Activated T-helper 17 cell treated with anti-CD3 and anti-CD28 coated beads, Interleukin-2, amount 50 U/mL, for 72 hours (primary cell): ENCODE measurements at places on chromosomes 1 and 21.

DNA sequence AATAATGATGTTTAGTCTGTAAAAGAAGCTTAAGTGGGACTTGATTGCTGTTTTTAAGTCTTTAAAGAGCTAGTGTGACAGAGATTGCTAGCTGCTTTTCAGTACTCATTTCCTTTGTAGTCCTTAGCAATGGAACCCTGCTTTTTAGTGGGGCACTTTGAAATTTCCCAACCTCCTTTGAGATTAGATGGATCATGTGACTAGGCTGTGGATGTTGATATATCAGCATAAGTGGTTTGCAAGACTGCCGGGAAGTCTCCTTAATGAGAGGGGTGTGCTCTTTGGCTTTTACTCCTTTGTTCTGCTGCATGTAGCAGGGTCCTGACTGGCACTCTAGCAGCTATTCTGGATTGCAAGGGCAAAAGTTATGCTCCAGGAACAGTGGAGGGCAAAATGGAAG is 11.2 kb upstream of the RCOR3 start:
- ATAC-seq, result no peak

- ATAC-seq, result no peak
Observed at GRCh38 chr21:37538971-37539590, 172.5 kb downstream of the DYRK1A start.

DNA sequence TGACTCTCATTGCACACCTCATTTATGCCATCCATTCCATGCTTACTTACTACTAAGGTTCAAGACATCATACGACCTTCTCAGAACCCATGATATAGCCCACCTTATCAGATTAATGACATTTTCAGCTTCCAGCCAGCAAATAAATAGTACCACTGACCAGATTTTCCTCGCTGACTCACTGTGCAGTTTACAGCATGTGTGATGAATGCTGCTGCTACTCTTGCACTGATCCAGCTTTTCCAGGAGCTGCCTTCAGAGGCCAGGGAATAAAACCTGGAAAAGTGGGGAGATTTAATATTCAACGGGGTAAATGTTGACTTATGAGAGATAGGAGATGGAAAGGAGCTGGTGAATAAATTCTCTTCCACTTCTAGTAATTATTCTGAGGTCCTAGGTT is 247.1 kb downstream of the COL11A1 start:
- ATAC-seq, result no peak

GRCh38 chr1:169493251-169493650 is 7.5 kb upstream of the SLC19A2 start:
- ATAC-seq, result no peak

GRCh38 chr1:225919906-225920305 is 4.1 kb downstream of the PYCR2 start:
- ATAC-seq, result peak; percentile 4

- ATAC-seq, result no peak
Observed at GRCh38 chr1:163076981-163077761, 8.0 kb downstream of the RGS4 start.

- ATAC-seq, result no peak
Observed at GRCh38 chr1:209790286-209791193, 6.2 kb upstream of the C1orf74 start.

DNA sequence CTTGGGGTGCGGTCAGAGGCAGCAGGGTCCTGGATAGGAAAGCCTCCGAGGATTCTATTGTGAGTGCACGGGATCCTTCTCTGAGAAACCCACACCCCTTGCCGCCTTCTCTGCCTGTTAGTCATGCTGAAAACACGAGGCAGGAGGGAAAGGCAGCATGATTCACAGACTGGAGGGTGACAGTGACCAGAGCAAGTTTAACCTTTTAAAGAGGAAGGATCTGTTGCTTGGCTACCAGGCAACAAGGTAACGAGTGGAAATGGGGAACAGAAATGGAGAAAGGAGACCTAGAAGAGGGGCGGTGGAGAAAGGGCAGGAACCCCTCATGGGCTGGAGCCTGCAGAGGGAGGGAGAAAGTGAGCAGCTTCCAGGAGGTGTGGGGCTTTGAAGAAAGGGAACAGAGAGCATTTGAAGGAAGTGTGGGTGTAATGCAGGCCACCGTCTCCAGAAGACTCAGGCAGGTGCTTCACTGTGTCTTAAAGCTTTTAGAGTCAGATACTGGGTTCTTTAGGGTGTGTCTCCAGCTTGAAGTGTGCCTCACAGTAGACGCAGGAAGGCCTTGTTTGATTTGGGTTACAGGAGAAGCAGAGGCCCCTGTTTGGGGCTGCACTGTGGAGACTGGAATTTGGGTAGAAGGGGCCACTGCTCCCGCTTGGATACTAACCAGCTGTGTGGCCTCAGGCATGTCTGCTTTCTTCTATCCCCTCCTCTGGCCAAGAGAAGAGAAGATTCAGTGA is 19.1 kb downstream of the OPTC start:
- peak; percentile 91 for ATAC-seq

GRCh38 chr1:43372172-43372571 is 4.4 kb upstream of the ELOVL1 start:
- no peak for ATAC-seq

DNA sequence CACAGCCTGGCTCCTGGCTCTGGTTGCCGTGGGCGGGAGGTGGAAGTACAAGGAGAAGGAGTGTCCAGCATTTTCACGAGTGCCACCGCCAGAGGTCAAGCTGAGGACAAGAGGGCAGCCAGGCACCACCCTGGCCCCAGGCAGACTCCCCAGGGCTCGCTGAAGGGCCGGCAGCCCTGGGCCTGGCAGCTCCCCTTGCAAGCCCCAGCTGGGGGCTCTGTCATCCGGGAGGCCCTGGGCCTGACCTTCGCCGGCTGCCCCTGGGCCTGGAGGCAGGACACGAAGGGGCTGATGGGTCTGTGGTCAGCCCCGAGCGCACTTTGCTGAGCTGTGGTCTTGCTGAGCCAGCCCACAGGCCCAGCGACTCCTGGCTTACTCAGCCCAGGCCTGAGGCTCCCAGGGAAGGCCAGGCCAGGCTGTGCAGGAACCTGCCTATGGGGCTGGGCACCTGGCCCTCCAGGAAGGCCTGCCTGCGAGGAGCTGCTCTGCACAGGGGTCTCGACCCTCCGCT is 74.8 kb downstream of the MORN1 start:
- no peak for ATAC-seq
